ENCODE measurements at places on chromosomes 1 and 21.

DNA sequence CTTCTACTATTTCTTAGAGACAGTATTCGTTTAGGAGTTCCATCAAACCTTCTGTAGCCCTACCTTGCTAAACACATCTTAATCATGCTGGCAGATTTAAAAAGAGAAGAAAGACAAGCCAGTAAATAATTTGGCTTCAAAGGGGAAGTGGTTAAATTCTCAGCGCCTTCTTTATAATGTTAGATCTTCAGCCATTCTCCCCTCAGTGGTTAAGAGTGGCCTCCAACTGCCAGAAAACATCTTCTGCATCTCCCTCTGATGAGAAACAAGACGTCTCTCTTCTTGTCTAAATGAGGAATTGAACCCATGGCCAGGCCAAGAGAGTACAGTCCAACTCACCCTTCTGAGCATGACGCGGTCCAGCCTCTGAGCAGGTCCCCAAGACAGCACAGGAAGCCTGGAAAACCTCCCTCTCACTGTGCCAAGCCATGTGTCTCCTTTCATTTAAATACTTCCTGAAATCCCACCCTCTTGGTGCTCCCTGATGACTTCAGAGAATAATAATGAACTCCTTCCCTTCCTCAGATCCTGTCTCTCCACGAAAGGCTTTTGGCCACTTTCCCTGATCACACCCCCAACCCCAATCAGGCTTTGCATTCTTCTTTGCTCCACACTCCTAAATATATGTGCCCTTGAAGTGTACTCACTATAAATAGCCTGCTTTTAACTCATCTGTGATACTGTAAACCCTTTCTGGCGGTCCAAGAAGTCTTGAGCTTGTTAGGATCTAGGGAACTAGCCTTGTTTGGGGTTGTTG, 16.4 kb upstream of the LRRC52 start:
- no peak for DNase-seq

- no peak for DNase-seq
Observed at GRCh38 chr1:184315254-184315653, 71.6 kb upstream of the C1orf21 start.

DNA sequence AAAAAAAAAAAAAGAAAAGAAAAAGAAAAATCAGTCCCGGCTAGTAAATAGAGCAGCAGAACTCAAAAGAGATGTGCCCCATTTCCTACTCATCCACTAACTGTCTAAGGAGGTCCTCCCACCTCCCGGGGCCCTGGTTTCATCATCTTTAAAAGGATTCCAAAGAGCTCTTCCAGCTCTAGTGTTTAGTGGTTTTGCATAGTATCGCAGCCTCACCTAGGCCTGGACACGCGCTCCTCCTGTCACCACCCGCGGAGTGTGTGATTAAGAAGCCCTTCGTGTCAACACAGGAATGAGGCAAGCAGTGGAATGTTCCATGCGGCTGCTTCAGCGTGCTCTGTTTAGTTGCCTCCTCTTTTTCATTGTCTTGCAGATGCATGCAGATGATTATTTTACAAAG, 49.0 kb downstream of the LBR start:
- DNase-seq, result no peak

GRCh38 chr1:7474786-7475502, 296.2 kb upstream of the VAMP3 start:
- no peak for DNase-seq

GRCh38 chr1:78121710-78122109, 75.9 kb downstream of the GIPC2 start:
- no peak for DNase-seq

- no peak for DNase-seq
Observed at GRCh38 chr1:22747021-22747734, 36.5 kb downstream of the EPHB2 start.

Measured in NCI-H345 (cell line).